ENCODE measurements at places on chromosomes 11 and 22.

DNA sequence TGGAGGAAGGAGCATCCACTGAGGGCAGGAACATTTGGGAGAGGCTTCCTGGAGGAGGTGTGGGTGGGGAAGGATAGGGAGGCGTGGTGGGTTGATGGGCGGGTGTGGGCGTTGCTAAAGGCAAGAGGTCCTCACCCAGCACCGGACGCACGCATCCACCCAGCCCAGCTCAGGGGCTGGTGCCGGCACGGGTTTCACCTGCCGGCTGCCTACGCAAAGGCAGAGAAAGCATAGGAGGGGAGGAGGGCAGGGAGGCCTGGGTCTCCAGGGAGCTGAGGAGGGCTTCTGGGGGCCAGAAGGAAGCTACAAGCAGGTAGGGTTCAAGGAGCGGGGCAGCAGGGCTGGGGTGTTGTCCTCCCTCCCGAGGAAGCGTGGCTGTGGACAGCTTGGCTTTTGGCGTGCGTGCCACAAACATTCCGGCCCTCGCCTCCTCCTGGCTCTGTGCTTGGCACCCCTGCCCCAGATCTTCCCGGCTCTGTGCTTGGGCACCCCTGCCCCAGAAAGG is 7.8 kb downstream of the SSH3 start:
- no peak for DNase-seq

- DNase-seq: peak; percentile 31
Observed at GRCh38 chr11:9092853-9093778, 1.7 kb upstream of the SCUBE2 start.

DNA sequence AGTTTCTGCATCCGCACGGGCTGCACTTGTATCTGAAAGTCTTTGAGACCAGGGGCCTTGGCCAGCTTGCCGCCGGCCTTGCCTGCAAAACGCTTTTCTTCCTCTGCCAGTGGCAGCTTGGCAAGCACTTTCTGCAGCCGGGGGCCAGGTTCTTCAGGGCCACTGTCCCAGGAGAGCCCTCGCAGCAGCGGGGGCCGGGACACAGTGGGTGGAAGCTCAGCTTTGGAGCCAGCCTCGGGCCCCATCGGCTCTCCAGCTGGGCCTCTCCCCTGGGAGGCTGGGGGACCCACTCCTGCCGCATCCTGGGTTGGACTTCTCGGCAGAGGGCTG is 57.5 kb upstream of the LYVE1 start:
- no peak for DNase-seq

DNA sequence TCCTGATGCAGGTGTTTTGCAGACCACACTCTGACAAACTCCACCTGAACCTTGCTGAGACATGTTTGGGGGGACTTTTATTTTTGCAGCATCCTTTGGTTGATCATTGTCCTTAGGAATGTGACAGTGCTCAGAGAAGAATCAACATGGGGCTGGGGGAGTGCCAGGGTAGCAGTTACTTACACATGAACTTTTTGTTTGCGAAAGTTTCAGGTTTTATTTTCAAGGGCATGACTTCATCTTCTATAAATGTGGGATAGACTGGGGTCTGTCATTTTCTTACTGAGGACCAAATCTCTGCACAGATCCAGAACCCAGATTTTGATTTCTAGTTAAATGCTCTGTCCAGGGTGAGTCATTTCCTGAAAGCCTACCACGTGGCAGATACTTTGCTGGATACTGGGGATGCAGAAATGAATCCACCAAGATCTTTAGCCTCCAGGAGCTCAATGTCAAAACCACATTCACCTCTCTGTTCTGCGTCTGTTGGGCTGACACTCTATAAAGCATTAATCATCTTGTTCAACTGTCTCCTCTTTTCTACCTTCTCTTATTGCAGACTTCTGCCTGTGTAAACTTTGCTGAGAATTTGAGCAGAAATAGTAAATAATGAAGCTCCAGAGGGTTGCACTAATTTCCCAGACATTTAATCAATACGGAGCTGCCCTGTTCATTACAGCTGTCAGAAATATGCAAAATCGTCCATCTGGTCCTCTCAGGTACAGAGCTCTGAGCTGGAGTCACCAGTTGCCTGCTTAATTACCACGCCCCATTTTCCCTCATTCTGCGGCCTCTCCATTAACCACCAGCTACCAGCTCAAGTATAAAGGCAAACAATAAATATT is 387.9 kb downstream of the MIAT start:
- no peak for DNase-seq

Data from AML-193 (cell line).